ENCODE measurements at places on chromosomes 12 and 14.

GRCh38 chr14:105005329-105005928, 15.5 kb downstream of the CDCA4 start:
- no peak for DNase-seq

GRCh38 chr14:53967606-53968005, 11.0 kb upstream of the BMP4 start:
- DNase-seq: no peak

GRCh38 chr12:48197549-48197970, 5.5 kb downstream of the OR10AD1 start:
- DNase-seq: no peak

DNA sequence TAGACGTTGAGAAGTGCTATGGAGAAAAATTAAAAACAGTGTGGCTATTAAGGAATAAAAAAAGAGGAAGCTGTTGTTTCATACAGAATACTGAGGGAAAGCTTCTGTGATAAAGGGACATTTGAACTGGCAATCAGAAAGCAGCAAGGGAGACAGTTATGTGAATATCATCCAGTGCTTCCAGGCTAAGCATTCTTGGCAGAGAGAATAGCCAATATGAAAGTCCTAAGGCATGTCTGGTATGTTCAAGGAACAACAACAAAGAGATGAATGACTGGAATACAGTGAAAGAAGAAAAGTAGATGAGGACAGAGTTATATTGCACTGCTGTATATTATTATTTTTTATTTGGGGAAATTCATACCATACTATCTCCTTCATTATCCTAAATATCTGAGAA, 23.9 kb downstream of the SCAF11 start:
- no peak for DNase-seq

DNA sequence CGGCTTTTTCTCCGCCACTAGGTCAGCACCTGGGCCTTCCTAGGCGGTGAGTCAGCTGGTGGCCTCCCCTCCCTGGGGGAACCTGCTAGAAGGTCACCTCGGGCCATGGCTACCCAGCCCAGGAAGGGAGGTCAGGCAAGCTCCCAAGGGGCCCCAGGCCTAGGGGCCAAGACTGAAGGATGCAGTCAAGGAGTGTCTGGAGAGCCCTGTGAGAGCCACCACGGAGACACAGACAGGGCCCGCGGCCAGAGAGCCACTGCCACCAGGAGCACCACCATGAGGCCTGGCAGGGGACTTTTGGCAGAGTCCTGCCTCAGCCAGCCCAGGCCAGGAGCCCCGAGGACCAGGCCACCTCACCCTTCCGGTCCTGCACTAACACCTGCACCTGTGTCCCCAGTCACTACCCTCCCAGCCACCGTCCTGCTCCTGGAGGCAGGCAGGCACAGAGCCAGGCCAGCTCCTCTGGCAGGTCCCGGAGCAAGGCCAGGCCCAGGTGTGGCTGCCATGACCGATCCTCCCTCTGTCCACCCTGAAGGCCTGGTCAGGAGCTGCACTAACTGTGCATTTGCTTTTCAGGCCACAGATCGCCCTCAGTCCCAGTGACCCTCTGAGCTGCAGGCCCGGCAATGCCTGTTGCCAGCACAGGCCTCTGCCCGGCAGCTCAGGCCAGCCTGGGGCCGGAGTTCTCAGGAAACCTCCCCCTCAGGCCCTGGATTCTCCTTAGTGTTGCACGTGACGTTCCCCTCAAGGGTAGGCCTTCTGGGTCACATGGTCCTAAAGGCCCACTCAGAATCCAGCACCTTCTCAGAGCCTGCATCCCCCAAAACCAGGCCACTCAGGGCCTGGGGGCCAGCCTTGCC, 6.9 kb downstream of the PHETA1 start:
- DNase-seq: no peak

DNA sequence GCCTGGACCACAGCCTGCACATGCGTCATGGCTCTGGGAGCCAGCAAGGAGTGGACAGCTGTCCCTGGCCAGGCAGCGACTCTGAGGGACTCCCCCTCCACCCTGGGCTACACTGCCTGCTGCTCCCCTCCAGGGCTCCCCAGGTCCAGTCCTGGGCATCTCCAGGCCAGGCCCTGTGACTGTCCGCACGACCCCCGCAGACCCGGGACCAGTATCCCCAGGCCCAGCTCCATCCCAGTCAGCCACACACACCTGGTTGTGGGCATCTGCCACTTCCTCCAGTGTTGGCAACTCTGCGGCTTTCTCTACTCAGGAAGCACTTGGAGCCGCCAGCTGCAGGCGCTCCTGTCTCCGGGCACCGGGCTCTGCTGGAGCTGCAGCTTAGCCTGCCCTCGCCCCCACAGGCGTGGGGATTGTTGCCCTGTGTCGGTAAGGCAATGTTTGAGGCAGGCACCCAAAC, 2.4 kb downstream of the ULK1 start:
- no peak for DNase-seq

- DNase-seq: no peak
These were observed 3.5 kb upstream of the RAN start for GRCh38 chr12:130868412-130868811.

Data from CMK (cell line).